ENCODE measurements at places on chromosomes 5 and 9.

DNA sequence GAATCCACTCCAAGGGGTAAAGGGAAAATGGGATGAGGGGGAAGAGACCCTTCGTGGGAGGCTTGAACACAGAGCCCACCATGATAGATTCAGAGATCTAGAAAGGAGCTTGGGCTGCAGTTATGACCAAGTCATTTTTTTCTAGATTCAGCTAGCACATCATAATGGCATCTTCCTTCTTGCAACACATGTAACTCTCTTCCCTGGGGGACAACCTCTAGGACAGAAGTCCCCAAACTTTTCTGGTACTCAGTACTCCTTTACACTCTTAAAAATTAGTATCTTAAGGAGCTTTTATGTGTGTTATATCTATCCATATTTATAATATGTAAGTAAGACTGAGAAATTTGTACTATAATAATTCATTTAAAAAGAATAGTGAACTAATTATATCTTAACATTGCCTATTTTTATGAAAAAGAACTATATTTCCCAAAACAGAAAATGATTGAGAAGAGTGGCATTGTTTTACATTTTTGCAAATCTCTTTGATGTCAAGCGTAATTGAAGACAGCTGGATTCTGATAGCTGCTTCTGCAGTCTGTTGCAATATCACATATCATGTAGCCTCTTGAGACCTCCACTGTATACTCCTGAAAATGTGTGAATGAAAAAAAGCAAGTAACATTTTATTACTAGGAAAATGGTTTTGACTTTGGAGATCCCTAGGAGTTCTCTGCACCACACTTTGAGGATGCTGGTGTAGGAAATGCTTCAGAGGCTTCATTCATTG, 875 bp downstream of the ACO1 start:
- DNase-seq = no peak

DNA sequence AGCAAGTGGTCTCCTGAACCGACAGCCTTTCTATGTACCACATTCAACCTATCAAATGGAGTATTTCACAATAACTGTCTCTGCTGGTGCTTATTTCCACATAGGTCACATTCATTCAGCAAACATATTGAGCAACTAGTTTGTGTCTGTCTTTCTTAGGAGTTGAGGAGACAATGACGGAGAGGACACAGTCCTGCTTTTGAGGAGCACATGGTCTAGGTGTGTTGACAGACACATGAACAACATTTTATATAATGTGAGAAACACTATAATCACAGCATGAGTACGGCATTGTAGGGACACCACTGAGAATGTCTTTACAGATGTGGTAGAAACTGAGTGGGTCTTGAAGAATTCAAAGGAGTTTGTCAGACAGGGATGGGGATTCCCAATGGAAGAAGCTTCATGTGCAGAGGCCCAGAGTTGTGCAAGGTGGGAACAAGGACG, 28.5 kb downstream of the NFIL3 start:
- no peak for DNase-seq

GRCh38 chr9:104099630-104100029, 5.5 kb downstream of the SMC2 start:
- no peak for DNase-seq

DNA sequence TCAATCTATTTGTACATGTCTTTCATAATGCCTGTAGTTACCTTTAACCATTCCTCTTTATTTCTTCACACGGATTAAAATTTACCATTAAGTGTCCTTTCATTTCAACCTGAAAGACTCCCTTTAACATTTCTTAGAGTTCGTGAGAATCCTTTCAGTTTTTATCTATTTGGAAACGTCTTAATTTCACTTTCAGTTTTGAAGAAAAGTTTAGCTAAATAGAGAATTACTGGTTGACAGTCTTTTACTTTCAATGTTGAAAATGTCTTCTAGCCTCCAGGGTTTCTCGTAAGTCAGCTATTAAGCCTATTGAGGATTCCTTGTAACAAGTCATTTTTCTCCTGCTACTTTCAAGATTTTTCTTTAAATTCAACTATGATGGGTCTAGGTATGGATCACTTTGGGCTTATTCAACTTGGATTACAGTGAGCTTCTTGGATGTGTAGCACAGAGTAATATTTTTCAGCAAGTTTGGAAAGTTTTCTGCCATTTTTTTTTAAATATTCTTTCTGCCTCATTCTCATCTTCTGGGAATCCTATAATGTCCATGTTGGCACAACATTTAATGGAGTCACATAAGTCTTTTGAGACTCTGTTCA, 48.5 kb downstream of the RFX3 start:
- DNase-seq = no peak

DNA sequence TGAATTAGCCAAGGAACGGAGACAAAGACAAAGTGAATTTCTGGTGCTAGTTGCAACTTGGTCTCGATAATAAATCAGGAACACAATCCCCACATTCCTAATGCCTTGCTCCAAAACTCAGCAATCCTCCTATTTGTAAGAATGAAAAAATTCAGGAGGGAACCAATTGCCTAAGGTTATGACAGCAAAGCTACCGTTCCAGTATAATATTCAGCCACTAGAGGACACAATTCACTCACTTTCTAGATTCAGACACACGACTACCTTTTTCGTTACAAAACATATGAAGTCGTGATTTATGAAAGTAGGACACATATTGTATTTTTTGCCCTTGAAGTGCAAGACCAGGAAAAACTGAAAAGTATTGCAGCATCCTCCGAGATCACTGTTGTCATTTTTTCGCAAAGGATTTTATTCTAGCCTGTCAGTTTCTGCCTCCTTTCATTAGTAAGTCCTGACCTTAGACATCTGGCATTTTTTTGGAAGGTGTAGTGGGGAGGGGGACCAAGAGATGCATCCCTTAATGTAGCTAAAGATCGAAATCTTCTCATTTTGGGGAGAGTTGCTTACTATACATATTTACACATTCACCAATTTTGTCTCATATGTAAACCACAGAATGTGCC, 133.1 kb downstream of the DOCK8 start:
- DNase-seq = no peak

DNA sequence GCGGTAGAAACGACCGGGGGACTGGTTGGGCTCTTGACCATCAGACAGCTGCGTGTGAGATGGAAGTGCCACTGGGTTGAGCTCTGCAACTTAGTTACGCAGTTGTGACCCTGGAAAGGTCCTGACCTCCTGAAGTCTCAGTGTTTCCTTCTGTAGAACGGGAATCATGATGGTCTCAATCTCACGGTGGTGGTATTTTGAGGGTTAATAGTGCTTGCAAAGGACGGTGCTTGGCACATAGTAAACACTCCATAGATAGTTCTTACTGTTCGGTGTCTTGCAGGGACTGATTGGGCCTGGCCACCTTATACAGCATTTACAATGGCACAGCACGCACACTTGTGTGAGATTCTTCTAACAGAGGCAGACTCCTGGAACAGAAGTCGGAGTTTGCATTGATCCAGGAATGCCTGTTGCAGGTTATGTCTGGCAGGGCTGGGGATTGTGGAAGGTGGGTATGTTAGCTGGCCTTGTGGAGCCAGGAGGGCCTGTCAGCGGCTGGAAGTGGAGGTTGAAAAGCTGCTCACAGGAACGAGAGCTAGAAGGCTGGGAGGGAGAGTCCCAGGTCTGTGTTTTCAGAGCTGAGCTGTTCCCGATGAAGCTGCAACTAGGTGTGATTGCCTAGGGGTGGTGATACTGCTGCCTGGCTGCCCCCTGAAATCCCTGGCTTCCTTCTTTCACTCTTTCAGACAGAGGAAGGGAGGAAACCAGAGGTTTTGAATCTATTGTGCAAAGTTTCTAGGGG, 962 bp upstream of the TXN start:
- peak; percentile 26 for DNase-seq

DNA sequence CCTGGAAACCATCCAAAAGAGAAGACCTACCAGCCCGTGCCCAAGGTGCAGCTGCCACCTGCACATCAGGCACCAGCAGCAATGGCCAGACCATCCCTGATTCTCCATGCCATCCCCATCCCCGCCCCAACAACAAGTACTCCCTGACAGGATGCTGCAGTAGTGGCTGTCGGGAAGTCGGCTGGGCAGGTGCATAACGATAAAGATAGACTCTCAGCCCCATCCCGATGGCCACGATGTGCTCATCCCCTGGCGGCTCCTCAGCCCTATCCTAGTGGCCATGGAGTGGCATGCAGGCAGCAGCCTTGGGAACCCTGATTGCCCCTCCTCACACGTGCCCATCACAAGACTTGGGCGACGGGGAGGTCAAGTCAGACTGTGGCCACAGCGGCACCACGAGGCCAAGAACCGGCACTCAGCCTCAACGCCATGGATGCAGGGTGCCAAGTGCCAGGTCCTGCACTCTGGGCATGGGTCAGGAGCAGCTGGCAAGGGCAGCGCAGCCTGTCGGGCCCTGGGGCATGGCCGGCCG, 368.8 kb upstream of the SPATA31A5 start:
- DNase-seq = no peak

DNA sequence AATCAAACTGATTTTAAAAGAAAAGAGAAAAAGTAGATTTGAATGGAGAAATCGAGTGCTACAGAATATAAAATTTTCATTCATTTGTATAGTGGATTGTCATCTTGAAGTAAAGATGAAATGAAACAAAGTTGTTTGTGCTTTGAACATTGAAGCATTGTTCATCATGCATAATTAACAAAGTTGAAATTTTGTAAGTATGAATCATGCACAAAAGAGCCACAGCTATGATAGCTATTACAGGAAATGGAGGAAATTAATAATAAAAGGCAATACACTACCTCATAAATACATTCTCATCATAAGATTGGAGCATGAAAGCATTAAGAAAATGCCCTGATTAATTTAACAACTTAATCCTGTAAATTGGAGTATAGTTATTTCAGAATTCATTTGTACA, 153.4 kb upstream of the TLX3 start:
- DNase-seq = no peak

DNA sequence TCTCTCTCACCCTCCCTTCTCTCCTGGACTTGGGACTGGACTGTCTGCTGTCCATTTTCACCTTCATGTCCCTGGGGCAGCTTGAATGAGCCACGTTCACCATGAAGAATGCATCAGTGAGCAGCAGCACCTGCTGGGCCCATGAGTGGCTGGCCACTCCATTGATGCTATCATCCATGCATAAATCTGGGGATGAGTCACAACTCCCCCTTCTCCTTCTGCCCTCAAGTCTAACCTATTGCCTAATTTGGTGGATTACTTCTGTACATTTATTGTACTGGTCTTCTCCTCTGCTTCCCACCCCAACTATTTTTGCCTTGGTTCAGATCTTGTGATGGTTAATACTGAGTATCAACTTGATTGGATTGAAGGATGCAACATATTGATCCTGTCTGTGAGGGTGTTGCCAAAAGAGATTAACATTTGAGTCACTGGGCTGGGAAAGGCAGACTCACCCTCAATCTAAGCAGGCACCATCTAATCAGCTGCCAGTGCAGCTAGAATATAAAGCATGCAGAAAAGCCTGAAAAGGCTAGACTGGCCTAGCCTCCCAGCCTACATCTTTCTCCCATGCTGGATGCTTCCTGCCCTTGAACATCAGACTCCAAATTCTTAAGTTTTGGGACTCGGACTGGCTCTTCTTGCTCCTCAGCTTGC, 46.7 kb downstream of the GDNF start:
- DNase-seq = no peak

GRCh38 chr9:130041648-130042405, 1.2 kb downstream of the FNBP1 start:
- peak; percentile 34 for DNase-seq

DNA sequence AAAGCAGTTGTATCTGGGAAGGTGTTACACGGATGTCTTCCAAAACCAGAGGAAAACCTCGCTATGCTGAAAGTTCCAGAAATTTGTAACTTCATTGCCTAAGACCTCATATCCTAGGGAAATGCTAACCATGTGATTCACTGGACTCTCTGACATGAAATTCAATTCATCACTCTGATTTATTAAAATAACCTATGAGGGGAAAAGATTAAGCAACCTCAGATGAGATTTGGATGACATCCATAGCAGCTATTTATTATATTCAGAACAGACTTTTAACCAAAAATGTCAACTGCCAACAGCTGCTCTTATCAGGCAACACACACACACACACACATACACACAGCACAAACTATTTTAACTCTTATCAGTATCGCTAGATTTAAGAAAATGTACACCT, 1006.4 kb upstream of the CTNND2 start:
- DNase-seq = no peak

- no peak for DNase-seq
These were observed 31.3 kb upstream of the TAS2R1 start for GRCh38 chr5:9661316-9662015.

DNA sequence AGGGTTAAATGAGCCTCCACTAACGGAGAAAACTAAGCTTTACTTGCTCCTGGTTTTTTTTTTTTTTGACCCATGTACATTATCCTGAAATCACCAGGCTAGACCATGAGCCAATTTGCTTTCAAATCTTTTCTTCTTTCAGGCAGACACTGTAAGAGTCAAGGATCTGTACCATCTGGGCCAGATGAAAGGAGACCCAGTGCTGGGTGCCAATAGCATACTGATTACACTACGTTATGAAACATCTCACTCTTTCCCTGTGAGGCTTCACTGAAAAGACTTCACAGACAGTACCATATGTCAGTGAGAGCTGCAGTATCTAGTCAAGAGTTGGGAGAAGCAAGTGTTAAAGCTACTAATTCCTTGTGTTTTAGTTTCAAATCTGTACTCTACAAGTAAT, 161.2 kb upstream of the PTPRD start:
- DNase-seq = no peak

- no peak for DNase-seq
These were observed 92.1 kb downstream of the TMEM167A start for GRCh38 chr5:82984786-82985735.

GRCh38 chr9:73176450-73176875, 24.8 kb downstream of the ANXA1 start:
- DNase-seq = no peak

- DNase-seq = no peak
These were observed 248.8 kb downstream of the CAAP1 start for GRCh38 chr9:26643826-26644225.

- DNase-seq = no peak
These were observed 40.6 kb upstream of the FER start for GRCh38 chr5:108707141-108707540.

DNA sequence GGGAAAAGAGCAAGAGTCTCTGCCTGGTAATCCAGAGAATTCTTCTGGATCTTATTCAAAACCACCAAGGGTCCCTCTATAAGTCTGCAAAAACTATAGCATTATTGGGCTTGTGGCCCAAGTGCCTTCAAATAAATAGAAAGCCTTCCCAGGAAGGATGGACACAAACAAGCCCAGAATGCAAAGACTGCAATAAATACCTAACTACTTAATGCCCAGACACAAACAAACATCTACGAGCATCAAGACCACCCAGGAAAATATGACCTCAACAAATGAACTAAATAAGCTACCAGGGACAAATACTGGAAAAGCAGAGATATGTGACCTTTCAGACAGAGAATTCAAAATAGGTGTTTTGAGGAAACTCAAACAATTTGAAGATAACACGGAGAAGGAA, 355.8 kb upstream of the GRAMD2B start:
- DNase-seq = no peak

- no peak for DNase-seq
These were observed 117.3 kb upstream of the LHFPL2 start for GRCh38 chr5:78765756-78766411.

- DNase-seq = no peak
These were observed 7.2 kb upstream of the LCN2 start for GRCh38 chr9:128142061-128142460.

GRCh38 chr9:136693490-136694162, 6.4 kb upstream of the AGPAT2 start:
- no peak for DNase-seq

- no peak for DNase-seq
These were observed 450.4 kb upstream of the CTNND2 start for GRCh38 chr5:12354686-12355085.

GRCh38 chr9:127336506-127337352, 60.2 kb upstream of the SLC2A8 start:
- peak; percentile 75 for DNase-seq

- DNase-seq = peak; percentile 69
These were observed 178.8 kb downstream of the SPOCK1 start for GRCh38 chr5:137320056-137321045.

All from testis (tissue), 5 donors.